ENCODE measurements at places on chromosomes 16 and 17.

DNA sequence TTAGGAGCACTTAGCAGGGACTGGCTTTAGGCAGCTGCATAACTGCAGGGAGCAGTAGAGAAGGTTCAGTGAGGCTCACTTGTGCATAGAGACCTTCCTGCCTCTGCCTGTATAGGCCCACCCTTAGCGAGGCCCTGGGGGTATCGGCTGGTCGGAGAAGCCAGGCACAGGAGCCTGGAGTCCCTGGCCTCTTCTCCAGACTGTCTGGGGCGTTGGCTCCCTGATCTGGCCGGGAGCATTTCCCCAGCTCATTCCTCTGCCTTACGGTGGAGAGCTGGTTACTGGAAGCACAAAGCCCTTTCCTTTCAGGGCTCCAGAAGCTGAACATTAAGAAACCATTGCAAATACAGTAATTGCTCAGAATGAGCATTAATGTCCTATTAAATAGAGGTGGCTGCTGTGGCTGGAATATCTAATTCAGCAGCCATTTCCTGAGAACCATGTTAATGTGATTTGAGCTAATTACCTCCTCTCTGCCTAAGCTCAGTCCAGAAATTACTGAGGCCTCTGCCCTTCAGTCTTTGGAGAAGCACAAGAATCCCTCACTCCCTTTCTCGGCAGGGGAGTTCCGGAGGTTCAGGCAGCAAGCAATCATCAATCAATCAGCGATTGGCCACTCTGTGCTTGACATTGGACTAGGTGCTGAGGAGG, 18.8 kb upstream of the TMEM220 start:
- DNase-seq: no peak

GRCh38 chr17:57915544-57915943, 39.7 kb downstream of the CUEDC1 start:
- no peak for DNase-seq

DNA sequence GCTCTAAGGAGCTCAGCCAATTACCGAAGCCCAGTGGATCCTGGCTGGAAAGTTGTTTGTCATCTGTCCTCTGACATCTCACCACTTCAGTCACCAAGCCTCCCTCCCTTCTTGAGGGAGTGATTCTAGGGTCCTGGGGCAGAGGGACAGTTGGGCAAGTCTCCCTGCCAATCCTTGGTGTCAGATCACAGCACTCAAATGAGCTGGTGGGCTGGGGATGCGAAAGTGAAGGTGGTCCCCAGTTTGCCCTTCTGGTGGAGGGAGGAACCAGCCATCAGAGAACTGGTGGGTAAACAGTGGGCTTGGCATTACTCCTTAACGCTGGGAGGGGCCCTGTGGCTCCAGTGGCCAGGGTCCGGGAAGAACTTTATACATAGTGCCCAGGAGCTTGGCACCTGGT, 4.4 kb upstream of the CALB2 start:
- no peak for DNase-seq

- no peak for DNase-seq
Observed at GRCh38 chr17:39618246-39618913, 8.4 kb upstream of the PPP1R1B start.

DNA sequence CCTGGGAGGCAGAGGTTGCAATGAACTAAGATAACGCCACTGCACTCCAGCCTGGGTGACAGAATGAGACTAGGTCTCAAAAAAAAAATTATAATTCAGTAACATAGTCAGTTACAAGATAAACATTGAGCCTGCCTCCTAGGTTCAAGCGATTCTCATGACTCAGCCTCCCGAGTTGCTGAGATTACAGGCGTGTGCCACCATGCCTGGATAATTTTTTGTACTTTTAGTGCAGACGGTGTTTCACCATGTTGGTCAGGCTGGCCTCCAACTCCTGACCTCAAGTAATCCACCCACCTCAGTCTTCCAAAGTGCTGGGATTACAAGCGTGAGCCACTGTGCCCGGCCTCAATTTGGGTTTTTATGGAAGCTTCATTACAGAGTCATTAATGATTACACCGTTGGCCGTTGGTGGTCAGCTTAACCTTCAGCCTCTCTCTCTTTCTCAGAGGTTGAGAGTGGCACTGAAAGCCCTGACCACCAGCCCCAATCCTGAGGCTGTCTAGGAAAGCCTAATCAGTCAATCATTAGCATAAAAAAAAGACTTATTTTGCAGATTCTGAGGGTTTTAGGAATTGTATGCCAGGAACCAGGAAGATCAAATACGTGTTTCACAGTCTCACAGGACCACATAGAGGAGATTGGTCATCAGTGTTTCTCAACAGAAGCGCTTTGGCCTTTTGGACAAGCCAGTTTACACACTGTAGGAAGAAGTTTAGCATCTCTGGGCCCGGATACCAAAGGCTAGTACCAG, 1.3 kb upstream of the LRRC37A3 start:
- no peak for DNase-seq

DNA sequence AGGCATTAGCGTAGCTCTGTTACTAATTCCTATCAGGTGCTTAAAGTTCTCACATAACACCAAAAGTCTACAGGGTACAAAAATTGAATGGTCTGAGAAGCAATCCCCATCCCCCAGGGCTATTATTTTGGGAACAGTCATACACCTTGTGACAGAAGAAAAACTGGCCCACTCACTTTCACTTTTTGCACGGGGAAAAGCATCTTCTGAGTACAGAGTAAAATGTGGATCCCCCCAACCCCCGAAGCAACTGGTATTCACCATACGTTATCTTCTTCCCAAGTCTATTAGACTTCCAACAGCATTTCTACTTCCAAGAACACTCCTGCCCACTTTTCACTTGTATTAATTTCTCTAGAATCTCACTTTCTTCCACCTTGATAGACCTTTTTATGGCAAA, 11.8 kb downstream of the GGA3 start:
- no peak for DNase-seq

- no peak for DNase-seq
Observed at GRCh38 chr17:43907998-43908721, 824 bp upstream of the MPP2 start.

DNA sequence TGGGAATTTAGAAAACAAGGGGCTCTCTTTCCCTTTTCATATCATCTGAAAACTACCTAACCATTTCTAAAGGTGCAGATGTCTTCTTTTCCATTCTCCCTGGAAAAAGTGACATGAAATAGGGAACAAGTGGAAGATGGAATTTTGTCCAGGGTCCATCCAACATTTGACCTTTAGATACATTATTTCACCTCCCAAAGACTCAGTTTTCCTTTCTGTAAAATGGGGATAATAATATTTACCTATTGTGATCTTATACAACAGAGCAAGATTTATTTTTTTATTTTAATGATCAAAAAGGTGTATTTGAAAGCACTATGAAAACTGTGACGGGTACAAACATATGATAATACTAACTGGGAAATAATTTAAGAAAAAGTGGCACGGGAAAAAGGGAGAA, 106.3 kb downstream of the HS3ST3A1 start:
- no peak for DNase-seq

GRCh38 chr17:32520737-32521404, 34.1 kb downstream of the CDK5R1 start:
- DNase-seq: no peak

- no peak for DNase-seq
Observed at GRCh38 chr17:57001541-57001940, 23.6 kb downstream of the SCPEP1 start.

DNA sequence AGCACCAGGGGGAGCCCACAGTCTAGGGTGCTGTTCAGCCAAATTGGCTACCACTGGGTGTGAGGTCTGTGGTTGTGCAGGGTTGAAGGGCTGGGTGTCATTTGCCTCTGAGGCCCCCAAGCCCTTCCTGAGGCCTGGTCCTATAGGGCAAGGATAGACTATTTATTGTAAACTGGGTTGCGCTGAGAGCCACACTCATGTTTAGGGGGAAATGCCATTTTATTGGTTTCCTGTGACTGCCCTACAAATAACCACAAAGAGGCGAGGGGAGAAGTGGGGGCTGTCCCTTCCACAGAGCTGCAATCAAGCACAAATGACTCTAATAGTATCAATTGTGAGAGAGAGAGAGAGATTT, 3.6 kb upstream of the ZCCHC14 start:
- DNase-seq: no peak

GRCh38 chr16:56206951-56207350, 15.7 kb downstream of the GNAO1 start:
- DNase-seq: no peak

GRCh38 chr16:56042416-56042815, 148.9 kb upstream of the GNAO1 start:
- DNase-seq: no peak

GRCh38 chr16:69399361-69399760, 13.6 kb upstream of the TERF2 start:
- no peak for DNase-seq

GRCh38 chr17:10757067-10757466, 27.2 kb upstream of the TMEM220 start:
- no peak for DNase-seq

GRCh38 chr16:58732545-58733247, 1.4 kb downstream of the GOT2 start:
- DNase-seq: peak; percentile 60

GRCh38 chr17:9714801-9715200, 69.5 kb downstream of the USP43 start:
- DNase-seq: no peak

- DNase-seq: no peak
Observed at GRCh38 chr16:21646091-21646490, 6.3 kb downstream of the IGSF6 start.

GRCh38 chr17:40886090-40886489, 1.0 kb upstream of the KRT20 start:
- no peak for DNase-seq

GRCh38 chr17:82332669-82333278, 792 bp downstream of the SECTM1 start:
- no peak for DNase-seq

DNA sequence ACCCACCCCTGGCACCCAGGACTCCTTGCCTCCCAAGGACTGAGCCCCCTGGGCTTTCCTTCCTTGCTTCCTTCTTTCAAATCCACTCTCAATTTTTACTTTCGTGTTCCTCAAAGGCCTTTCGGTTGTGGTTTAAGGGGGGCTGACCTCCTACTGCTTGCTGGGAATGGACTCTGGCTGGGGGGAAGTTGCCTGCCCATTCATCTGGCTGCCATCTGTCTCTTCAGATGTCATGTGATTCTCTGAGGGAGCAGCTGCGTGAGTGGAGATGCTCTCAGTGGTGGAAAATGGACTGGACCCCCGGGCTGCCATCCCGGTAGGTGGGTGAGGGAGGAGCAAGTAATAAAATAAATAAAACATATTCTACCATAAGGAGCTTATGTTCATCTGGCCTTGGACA, 93.8 kb upstream of the RPRML start:
- DNase-seq: peak; percentile 7

DNA sequence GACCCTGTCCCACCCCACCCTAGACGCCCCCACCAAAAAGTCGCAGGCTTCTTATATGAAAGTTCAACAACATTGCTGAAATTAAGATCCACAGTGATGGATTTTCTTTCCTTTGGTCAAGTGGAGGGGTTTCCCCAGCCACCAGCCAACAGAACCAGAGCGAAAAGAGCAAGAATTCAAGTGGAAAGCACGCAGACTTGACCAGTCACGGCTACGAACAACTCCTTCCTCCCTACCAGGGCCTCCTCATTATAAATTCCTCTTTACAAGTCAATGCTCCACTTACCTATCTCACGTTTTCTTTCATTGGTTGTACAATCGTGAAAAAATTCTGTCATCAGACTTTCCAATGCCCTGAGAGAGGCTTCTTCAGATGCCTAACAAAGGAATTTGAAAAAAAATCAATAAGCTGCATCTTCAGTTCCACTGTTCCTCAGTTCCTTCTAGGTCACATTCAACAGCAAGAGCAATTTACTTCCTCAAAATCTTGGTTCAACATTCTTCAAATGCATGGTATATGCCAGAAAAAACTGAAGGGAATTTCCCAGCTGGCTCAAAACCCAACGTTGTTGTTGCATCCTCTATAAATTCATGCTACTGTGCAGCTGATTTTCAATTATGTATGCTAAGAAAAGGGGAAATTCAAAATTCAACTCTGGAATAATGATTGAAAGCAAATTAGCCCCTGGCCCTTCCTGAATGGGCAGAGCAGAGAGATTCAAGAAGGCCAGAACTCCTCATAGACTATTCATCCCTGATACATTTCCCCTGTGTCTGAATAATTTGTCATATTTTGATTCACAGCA, 30.9 kb downstream of the XPO6 start:
- no peak for DNase-seq

DNA sequence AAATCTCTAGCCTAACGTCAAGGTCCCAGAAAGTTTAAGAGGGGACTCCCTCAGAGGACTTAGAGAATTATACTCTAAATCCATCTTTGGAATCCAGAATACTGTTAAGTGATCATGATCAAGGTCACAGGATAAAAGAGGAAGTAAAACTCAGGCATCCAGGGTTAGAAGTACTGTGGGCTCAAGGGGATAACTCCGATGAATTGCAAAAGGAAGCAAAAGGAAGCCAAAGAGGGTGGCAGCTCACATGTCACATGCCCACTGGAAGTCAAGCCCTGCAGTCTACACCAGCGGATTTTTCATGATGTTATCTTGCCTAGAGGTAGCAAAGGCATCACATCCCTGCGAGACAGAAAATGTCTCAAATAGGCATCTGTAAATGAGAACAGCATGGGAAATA, 3.8 kb downstream of the ZNF821 start:
- no peak for DNase-seq

- no peak for DNase-seq
Observed at GRCh38 chr17:65941356-65941899, 250.5 kb downstream of the CEP112 start.

GRCh38 chr17:64400642-64401041, 10.0 kb upstream of the PECAM1 start:
- DNase-seq: no peak

DNA sequence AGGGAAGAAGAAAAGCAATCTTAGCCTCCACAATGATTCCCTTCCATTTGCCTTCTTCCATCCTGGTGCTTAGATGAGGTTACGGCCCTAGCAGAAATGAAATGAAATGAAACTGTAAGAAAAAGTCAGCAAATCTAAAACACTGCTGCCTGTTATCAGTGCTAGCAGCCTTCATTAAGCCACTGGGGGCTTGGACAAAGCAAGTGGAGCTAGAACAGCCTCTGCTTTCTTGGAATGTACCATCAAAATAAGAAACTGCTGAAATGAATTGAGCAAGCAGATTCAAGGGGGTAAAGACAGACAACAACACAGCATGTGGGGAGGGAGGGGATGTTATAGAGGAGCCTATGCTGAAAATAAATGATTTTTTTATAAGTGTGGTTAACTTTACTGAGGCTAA, 5.1 kb downstream of the ANKFN1 start:
- DNase-seq: no peak

DNA sequence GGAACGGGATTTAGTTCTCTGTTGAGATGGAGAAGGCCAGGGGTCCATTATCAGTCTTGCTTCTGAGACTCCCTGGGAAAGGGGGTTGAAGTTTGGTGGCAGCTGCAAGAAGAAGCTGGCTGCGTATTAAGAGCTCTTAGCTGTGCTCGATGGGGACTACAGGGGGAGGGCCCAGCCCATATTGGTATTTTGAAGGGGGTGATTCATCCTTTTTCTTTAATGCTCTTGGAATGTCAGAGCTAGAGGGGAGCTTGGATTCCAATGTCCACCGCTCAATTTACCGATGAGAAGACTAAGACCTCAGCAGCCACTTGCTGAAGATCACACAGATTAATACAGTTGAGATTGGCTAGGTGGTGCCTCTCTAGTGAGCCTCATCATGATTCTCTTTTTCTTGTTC, 5.0 kb downstream of the NOG start:
- DNase-seq: no peak

DNA sequence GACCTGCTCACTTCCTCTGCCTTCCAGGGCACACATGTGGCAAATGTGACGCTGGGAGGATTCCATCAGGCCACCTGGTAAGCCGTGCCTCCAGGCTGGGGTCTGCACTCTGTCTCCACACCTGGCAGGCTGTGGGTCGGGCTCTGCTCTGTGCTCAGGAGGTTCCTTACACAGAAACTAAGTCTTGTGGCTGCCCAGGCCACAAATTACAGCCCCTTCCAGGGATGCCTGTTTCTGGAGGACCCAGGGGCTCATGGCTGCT, 58.2 kb downstream of the RMI2 start:
- DNase-seq: no peak

Measured in skeletal muscle cell (primary cell).